Stimulated activated CD4-positive, alpha-beta T cell treated with anti-CD3 and anti-CD28 coated beads, Interleukin-1b, Interleukin-23, amount 100 ng/mL, for 24 hours (primary cell): ENCODE measurements at places on chromosomes 4 and X.

- DNase-seq: no peak
Observed at GRCh38 chr4:188701952-188702351, 562.7 kb downstream of the TRIML1 start.

DNA sequence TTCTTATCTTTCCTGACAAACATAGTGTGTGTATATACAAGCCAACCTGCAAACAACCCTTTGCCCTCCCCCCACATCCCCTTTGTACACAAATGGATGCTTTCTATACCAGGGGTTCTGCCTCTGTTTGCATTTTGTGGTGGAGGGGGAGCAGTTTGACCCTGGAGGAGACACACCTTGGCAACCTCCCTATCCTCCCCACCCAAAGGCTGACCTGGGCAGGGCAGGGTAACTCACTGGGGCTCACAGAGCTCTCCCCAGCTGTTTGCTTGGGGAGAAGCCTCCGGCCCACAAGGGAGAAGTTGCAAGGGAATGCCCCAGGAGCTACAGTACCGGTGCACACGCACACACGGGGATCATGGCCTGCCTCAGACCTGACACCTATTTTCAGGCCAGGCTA lies 372.6 kb downstream of the BCOR start:
- no peak for DNase-seq

GRCh38 chr4:79854856-79855502 lies 218.1 kb downstream of the ANTXR2 start:
- DNase-seq: no peak

DNA sequence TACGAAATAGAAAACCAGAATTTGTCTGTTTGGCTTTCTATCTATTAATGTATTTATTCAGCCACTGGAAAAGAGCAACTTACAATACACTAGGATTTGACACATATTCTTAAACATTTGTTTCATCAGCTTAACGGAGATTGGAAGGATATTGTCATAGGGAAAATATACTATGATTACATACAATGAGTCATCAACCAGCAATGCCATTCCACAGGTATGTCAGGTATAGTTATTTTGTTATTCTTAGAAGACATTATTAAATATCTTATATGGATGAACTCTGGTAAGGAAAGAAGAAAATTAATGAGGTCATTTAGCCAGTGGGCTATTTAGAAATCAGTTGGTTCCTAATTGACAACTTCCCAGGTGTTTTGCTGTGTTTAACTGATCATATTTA lies 926.6 kb downstream of the STIM2 start:
- DNase-seq: no peak
